Neural progenitor cell (in vitro differentiated cells): ENCODE measurements at places on chromosomes 13 and 19.

DNA sequence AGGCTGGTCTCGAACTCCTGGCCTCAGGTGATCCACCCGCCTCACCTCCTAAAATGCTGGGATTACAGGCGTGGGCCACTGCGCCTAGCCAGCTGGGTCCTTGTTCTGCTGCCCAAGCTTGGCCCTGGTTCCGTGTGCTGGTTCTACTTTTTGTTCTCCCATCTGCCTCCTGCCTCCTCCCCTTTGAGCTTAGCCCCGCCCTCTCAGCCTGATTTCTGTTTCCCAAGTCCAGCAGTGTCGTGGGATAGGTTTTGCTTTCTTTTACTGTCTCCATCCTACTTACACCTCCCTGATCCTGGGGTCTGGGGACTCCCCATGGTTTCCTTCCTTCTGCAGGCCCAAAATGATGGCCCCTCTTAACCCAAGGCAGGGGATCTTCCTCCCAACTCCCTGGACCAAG lies 2.4 kb downstream of the BLOC1S3 start:
- no peak for DNase-seq

GRCh38 chr13:101552786-101553185 lies 100.3 kb downstream of the ITGBL1 start:
- no peak for DNase-seq

GRCh38 chr13:80584306-80584705 lies 243.4 kb upstream of the SPRY2 start:
- DNase-seq: no peak

DNA sequence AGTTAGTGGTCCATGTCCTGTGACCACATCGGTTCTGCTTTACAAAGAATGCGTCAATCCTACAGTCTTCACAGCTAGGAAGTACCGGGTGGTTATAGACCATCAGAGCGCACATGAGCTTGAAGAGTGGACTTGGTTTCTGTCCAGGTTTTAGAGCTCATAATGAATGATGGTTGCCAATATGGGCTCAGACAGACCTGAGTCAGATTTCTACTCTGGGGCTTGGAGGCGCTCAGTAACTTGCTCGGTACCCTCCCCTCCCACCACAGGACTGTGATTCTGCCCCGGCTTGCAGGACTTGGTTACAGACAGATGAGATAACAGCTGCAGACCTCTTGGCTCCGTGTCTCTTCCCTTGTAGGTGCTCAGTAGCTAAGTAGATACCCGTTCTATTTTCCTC lies 284.7 kb downstream of the TSHZ3 start:
- no peak for DNase-seq

DNA sequence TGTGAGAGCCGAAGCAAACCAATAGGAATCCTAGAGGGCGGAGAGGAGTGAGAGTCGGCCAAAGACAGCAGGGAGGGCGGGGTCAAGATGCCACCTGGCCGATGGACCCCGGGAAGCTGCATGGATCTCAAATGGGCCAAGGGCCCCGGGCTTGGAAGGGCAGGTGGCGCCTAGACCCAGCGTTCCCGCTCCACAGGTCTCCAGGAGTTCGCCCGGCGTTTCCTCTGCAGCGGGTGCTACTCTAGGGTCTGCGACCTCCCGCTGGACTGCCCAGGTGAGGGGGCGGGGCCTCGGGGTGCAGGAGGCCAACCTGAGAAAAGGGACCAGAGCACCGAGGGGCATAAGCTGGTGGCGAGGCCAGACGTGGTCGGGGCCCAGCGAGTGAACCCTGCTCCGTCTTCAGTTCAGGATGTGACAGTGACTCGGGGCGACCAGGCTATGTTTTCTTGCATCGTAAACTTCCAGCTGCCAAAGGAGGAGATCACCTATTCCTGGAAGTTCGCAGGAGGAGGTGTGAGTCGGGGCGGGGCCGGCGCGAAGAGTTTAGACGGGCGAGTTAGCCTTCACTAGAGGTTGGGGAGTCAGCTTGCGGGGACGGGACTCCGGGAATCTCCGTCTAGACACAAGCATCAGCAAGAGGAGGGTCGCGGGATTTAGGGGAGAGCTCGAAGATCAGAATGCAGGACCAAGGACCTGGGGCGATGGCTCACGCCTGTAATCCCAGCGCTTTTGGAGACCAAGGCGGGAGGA lies 9.9 kb downstream of the SPACA6 start:
- DNase-seq: peak; percentile 49

- peak; percentile 58 for DNase-seq
Observed at GRCh38 chr13:40668335-40668734, 1.9 kb upstream of the FOXO1 start.

DNA sequence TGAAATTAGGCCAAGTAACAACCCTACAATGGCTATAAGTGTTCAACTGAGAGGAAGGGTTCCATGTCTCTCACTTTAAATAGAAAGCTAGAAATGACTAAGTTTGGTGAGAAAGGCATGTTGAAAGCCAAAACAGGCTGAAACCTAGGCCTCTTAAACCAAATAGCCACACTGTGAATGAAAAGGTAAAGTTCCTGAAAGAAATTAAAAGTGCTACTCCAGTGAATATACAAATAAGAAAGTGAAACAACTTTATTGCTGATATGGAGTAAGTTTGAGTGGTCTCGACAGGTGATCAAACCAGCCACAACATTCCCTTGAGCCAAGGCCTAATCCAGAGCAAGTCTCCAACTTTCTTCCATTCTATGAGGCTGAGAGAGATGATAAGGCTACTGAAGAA lies 209.6 kb downstream of the KLF12 start:
- no peak for DNase-seq
